ENCODE measurements at places on chromosomes 11 and 22.

DNA sequence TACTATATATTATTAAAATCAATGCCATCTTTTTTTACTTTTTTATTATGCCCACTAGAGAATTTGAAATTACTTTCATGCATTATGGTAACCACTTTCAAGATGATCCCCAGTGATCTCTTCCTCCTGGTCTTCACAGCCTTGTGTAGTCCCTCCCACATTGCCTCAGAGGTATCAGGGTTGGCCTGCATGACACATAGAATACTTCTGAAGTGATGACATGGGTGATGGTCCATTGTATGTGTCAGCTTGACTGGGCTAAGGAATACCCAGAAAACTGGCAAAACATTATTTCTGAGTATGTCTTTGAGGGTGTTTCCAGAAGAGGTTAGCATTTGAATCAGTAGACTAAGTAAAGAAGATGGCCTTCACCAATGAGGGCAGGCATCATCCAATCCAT lies 14.2 kb upstream of the ISX start:
- DNase-seq, result no peak

GRCh38 chr11:89182773-89183518 lies 5.3 kb downstream of the TYR start:
- no peak for DNase-seq

DNA sequence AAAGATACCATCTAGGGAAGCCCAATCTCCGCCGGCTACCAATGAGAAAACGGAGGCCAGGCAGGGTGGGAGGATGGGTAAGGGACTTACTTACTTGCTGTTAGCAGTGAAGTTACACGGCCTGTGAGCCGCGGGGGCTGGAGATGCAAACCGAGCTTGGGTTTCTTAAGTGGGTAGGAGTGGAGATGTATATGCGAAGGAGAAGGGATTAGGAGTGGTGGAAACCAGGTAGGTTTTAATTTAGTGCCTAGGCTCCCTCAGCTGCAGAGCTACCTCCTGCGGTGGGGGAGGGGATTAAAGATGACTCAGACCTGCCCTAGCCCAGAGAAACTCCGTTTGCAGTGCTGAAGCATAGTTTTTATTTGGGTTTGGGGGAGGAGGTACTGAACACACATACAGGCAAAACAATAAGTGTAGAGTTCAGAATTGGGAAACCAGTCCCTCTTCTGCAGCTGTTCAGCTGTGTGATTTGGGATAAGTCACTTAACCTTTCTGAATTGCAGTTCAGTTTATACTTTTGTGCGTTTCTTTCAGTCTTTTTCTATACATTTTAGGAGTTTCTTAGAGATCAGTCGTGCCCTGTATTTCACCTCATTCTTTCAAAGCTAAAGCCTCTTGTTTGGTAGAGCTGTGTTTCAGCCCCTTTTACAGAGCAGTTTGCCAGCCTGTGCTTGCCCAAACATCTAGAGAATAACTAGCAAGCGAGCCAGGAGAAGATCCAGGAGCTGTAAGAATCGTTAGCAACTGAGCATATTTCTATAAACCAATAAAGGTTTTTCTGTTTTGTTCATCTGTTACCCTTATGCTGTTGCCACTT lies 596 bp upstream of the TNRC6B start:
- peak; percentile 64 for DNase-seq

DNA sequence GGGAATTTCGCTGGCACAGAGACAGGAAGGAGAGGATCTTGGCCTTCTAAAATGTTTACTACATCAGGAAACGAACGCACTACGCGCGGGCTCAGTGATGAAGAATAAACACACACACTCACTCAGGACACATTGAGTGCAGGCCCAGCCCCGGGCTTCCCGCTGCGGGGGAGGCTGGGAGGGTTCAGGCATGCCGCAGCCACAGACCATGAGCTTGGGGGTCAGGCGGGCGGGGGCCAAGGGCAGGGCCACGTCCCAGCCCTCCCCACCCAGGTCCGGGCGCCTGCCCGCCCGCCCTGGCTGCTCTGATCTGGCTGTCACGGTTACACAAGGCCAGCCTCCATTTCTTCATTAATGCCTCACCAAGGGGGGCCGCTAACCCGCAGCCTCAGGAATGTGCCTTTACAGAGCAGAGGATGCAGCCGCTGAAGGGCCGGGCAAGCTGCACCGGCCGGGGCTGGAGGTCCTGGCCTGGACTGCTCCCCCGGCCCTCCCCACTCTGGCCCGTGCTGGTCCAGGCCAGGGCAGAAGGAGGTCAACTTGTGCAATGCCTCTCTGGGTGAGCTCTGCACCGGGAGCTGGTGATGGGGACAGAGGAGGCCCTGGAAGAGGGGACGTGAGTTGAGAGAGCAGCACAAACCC lies 41.7 kb downstream of the IGF2 start:
- no peak for DNase-seq

- no peak for DNase-seq
Observed at GRCh38 chr11:28799316-28799715, 691.1 kb downstream of the METTL15 start.

- DNase-seq, result peak; percentile 13
Observed at GRCh38 chr11:43359422-43359818, 700 bp downstream of the TTC17 start.
